NCI-H2227 treated with DMSO at 0.1 percent for 48 hours (cell line): ENCODE measurements at places on chromosomes 4 and X.

- no peak for DNase-seq
Observed at GRCh38 chrX:6793000-6793399, 258.1 kb upstream of the VCX3A start.

DNA sequence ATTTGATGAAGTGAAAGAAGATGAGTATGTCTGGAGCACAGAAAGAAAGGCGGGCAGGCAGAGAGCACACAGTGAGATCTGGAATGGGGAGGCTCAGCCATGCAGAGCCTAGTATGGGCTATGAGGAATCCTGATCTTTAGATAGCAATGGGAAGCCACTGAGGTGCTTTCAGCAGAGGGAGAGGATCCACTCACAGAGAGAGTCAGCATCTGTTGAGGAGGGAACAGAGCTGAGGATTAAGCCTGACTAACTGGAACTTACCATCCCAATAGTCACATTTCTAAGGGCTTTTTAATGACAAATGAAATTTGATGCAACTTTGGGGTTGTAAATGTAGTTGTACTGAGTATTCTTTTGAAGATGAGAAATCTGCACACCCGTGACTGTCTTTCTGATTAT is 20.6 kb upstream of the FGFBP2 start:
- DNase-seq = no peak

DNA sequence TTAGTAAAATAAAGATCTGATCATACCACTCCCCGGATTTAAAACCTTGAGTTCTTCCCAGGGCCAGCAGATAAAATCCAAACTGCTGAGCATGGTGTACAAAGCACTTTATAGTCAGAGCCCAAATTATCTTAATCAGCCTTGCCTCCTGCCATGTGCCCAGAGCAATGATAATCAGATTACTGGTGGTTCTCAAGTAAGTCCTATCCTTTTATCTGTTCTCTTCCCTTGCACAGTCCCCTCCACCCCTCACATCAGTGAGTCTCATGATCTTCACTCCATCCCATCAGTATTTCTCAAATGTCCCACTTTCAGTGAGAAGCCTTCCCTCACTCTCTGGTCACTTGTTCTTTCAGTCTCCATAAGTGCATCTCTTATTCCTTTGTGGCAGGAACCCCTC is 22.7 kb downstream of the INTS6L start:
- DNase-seq = no peak

- DNase-seq = no peak
Observed at GRCh38 chr4:16626945-16627344, 271.5 kb downstream of the LDB2 start.

GRCh38 chr4:110196871-110197528 is 1.4 kb downstream of the ELOVL6 start:
- peak; percentile 26 for DNase-seq
